ENCODE measurements at places on chromosomes 4 and X.

GRCh38 chr4:139438141-139438540 lies 15.8 kb upstream of the RAB33B start:
- DNase-seq, result no peak

- DNase-seq, result no peak
These were observed 87.5 kb upstream of the INTU start for GRCh38 chr4:127545271-127545670.

DNA sequence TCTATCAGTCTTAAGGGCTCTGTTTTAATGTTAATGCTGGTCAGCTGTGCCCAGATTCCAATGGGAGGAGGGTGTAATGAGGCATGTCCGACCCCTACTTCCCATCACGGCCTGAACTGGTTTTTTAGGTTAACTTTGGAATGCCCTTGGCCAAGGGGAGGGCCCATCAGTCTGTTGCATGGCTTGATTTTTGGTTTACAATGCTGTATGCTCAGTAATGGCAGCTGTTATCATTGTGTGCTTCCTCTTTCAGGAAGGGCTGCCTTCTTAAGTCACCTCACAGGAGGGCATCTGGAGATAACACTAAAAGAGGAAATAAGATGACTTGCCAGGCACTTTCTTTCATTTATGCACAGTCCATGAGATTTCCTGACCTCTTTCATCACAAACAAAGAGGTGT lies 36.3 kb downstream of the ATXN3L start:
- no peak for DNase-seq

DNA sequence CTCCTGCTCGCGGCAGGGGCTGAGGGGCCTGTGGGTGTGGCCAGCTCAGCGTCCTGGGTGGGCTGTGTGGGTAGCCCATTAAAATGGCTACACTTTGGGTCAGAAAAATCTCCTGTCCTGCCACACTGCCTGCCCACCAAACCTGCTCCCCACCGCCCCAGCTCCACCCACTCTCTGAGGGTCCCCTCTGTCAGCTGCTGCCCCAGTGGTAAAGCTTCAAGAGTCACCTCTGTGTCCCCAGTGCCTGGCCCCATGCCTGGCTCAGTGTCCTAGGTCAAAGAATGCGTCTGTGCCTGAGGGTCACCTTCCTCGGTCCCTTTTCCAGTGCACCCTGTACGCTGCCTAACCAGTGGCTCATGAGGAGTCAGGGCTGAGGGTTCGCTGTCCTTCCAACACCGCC lies 24.9 kb upstream of the TADA2B start:
- no peak for DNase-seq

GRCh38 chr4:127759228-127759820 lies 22.8 kb upstream of the HSPA4L start:
- DNase-seq, result no peak

DNA sequence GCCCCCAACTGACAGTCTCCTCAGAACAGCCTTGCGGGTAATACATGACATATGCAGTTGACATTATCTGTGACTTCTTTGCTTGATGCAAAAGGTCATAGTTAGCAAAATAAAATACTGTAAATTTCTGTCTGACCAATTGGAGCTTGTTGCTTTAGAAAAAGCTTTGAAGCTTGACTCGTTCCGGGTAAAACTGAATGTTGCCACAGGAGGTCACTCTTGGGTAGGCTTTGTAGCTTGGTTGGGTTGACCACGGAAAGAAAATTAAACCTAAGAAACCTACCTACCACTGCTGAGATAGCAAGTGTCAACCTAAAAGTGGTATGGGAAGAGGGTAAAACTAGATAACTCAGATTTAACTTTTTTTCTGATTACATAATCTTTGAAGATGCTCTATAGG lies 23.2 kb downstream of the PRPS2 start:
- peak; percentile 4 for DNase-seq

DNA sequence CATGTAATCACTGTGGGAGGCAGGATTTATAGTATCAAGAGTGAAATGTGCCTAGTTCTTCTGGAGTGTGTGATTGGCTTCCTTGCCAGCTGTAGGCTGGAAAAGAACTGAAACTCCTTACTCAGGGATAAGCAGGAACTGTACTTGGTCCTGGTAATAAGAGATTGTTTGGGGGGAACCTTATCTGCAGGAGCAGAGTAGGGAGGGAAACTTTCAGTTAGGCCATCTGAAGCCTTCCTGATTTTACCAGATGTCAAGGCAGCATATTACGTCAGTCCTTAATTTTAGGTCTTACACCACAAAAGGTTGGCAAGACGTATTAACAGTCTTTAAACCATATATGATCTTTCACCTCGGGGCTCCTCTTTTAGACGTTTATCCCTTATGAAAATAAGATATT lies 231.5 kb upstream of the FMR1 start:
- DNase-seq, result no peak

DNA sequence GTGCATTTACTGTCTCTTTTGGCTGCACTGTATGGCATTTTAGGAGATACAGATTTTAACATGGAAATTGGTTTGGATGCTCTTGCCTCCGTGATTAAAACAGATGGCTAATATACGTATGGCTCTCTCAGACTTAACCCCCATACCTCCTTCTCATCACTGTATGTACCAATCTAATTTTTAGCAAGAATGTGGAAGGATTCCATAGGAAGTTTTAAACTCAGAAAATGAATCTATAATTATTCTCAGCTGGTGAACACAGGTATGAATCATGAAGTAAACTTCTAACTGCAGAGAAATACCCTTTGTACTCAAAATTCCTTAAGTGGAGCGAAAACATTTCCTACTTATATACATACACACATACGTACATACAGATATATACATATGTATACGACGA lies 210.5 kb upstream of the NEIL3 start:
- DNase-seq, result no peak

DNA sequence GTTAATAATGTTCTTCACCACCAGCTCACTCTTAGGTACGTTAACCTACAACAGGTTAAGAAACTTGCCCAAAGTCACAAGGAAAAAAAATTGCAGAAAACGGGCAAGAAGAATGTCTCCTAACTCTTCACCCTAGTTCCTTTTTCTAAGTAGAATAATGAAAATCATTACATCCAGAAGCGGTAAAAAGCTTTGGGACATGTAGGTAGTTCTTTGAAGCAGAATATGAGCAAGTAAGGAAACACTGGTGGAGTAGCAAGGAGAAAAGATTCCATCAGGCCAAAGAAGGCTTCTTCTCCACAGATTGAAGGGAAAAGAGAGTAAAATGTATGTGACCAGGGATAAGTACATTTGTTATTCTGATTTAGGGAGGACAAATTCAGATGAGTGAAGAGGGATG lies 4.1 kb downstream of the CAMK2D start:
- DNase-seq, result no peak

DNA sequence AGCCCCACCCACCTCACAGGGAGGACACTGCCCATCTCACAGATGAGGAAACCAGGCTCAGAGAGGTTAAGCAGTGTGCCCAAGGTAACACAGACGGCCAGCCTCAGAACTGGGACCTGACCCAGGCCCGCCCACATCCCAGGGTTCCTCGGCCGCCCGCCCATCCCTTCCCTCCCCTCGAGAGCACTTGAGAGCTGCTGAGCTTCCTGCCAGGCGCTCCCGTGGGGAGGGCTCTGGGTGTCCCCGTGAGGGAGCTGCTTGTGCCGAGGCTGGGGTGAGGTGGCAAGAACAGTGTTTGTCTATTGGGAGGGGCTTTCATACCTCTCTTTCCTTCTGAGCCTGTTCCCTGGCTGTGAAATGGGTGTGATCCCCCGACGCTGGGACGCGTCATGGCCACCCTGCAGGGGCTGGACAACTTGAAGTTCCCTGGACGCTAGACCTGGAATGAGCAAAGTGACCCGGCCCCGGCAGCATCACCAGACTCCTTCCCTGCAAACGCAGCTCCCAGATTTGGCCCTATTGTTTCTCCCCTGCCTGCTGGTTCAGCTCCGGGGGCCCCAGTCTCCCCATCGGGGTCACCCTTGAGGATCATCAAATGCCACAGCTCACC lies 204.9 kb downstream of the AFAP1 start:
- no peak for DNase-seq

GRCh38 chrX:23514082-23514481 lies 153.2 kb upstream of the PRDX4 start:
- DNase-seq, result no peak

- no peak for DNase-seq
These were observed 238.3 kb downstream of the KCNIP4 start for GRCh38 chr4:21710179-21710835.

GRCh38 chrX:133916984-133917722 lies 68.2 kb downstream of the GPC3 start:
- no peak for DNase-seq

DNA sequence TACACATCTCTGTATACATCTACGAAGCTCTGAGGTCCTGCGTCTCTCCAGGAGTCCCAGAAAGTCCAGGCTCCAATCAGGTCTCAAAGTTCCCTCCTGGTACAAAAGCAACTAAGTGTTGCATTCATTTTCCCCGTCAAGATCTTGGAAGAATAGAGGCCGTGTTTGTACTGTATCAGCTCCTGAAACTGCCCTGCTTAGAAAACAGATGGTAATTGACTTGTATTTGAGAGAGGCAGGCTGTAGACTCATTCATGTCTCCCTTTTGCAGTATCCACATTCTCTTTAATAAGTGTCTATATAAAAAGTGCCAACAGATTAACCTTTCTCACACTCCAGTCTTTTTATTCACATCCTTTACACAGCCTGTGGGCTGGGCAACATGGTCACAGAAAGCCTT lies 91.7 kb downstream of the HPGD start:
- no peak for DNase-seq

- DNase-seq, result no peak
These were observed 1724.5 kb downstream of the C4orf33 start for GRCh38 chr4:130820448-130820847.

- no peak for DNase-seq
These were observed 96.0 kb downstream of the RASGEF1B start for GRCh38 chr4:81375745-81376144.

GRCh38 chr4:149738156-149738555 lies 77.5 kb downstream of the IQCM start:
- DNase-seq, result no peak

GRCh38 chr4:137762591-137762990 lies 230.3 kb upstream of the PCDH18 start:
- DNase-seq, result no peak

- DNase-seq, result no peak
These were observed 58.5 kb downstream of the DIPK2B start for GRCh38 chrX:45142185-45142584.

- no peak for DNase-seq
These were observed 90.5 kb upstream of the ZNF827 start for GRCh38 chr4:146029147-146029546.

- DNase-seq, result no peak
These were observed 50.0 kb downstream of the TET2 start for GRCh38 chr4:105196523-105197145.

- no peak for DNase-seq
These were observed 301.6 kb downstream of the NAF1 start for GRCh38 chr4:162865102-162865501.

DNA sequence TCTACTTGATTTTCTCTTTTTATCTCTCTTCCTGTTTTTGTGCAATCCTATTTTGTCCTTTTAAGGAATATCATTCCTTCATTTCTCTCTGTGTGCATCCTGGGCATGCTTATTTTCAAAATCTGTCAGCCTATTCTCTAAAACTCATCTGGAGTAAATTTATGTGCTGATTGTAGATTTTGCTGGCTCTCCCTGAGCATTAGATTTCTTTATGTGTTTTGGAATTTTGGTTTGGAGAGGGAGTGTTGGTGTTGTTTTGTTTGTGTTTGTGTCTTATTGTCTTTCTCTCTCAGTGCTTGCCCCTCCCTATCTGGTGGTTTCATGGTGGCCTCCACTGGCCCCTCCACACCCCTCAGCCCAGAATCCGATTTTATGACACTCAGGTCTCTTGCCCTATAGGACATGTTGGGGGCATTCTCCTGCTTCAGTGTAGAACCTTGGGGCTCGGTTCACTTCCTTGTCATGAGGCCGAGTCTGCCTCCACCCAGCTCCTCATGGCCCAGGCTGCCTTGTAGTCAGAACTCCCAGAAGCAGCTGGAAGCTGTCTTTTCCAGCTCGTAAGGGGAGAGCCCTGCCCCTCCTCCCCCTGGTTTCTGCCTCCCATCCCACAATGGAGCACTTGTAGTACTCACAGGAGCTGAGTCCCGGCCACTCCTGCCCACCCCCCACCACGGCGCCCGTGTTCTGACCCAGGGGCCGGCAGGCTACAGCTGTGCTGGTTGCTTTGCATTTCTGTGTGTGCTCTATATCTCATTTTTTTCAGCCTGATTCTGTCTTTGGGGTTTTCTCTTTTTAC lies 24.5 kb upstream of the PJA1 start:
- no peak for DNase-seq

DNA sequence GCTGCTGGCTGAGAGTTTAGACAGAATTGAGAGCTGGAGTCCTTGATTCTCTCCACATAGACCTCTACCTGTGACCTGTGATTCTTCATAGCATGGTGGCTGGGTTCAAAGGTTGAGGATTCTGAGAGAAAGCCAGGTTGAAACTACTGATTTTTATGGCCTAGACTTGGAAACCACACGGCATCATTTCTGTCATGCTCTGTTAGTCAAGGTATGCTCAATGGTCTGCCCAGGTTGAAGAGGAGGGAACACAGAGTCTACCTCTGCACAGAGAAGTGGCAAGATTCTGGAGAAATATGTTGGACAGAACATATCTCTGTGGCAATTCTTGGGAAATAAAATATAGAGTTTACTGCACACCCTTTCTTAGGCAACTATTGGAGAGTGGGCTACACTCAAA lies 57.2 kb upstream of the CXorf66 start:
- DNase-seq, result no peak

GRCh38 chrX:2430265-2430825 lies 70.4 kb downstream of the DHRSX start:
- no peak for DNase-seq

DNA sequence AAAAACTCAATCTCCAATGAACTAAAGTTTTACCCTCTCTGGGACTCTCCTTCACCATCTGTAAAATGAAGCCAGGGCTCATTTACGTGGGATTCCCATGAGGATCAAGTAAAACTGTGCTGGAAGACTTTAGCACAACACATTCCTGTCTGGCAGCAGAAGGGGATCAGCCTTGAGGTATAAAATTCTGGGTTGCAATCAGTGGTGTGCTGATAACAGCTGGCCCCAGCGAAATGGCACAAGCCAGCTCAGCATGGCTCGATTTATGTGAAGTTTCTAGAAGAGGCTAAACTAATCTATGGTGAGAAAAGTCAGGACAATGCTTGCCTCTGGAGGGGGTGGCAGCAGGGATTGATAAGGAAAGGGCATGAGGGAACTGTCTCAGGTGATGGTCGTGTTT lies 28.4 kb downstream of the ZNF630 start:
- DNase-seq, result no peak

- DNase-seq, result no peak
These were observed 61.1 kb upstream of the C1QTNF7 start for GRCh38 chr4:15366721-15367120.

DNA sequence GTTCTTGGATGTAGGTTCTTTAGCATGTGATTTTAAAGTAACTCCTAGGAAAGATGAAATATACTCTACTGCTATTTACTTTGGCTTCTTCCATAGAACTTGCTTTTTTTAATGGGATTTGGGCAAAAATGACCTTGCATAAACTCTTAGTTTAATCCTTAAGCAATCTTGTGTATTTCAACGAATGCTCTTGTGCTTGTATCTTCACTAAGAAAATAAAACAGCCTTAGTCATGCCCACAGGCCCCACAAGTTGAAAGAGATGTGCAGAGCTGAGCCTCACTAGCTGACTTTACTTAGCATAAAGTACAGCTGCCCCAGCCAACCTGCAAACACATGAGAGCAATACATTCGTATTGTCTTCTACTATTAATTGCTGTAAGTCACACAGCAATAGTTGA lies 1609.2 kb downstream of the STIM2 start:
- DNase-seq, result no peak

GRCh38 chr4:39004758-39005157 lies 27.5 kb downstream of the TMEM156 start:
- no peak for DNase-seq
